ENCODE measurements at places on chromosomes 12 and 14. TPM values are rescaled to one million over a fixed set of nuclear protein-coding genes. Genes with fewer than 3 reads are reported as not detected.

GRCh38 chr12:44003721-44004120, 167.8 kb downstream of the TMEM117 start:
- no peak for DNase-seq

DNA sequence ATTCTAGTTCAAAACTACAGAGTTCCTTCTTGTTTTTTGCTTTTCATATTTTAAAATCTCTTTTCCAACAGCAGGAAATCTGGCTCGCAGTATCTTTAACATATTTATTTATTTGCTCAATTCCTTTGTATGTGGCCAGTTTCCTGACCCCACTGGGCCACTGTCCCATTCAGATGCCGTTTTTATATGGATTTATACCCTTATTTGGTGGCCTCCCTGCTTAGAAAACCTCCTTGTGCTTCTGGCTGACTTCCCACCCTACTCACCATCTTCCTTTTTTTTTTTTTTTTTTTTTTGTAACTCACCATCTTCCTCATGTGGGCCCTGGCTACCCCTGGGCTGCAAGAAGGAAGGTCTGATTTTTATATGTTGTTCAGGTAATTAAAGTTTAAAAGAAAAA, 53.9 kb downstream of the TTLL5 start:
- no peak for DNase-seq

- DNase-seq, result no peak
These were observed 25.3 kb downstream of the LRIG3 start for GRCh38 chr12:58895053-58895452.

DNA sequence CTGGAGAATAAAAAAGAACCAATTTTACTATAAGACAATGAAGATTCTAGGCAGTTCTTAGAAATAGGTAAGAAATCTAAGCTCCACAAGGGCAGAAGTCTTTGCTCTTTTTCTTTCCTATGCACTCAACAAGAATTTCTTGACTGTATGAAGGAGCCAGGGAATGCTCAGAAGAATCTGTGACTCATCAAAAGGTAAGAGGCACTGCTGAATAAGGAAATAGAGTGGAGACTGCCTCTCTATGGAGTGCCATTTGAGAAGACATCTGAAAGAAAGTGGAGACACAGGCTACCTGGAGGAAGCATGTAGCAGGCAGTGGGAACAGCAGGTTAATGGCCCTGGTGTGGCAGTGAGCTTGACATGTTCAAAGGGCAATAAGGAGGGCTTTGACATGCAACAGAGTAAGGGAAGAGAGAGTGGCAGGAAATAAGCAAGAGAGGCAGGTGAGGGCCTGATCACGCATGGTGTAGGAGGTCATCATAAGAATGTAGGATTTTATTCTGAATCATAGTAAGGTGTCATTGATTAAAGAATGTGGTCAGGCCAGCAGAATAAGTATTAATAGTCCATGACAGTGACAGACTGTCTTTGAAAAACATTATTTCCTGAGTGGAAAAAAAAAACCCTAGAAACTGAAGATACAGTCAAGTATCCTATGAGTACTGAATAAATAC, 446.7 kb upstream of the GARIN6 start:
- no peak for DNase-seq

DNA sequence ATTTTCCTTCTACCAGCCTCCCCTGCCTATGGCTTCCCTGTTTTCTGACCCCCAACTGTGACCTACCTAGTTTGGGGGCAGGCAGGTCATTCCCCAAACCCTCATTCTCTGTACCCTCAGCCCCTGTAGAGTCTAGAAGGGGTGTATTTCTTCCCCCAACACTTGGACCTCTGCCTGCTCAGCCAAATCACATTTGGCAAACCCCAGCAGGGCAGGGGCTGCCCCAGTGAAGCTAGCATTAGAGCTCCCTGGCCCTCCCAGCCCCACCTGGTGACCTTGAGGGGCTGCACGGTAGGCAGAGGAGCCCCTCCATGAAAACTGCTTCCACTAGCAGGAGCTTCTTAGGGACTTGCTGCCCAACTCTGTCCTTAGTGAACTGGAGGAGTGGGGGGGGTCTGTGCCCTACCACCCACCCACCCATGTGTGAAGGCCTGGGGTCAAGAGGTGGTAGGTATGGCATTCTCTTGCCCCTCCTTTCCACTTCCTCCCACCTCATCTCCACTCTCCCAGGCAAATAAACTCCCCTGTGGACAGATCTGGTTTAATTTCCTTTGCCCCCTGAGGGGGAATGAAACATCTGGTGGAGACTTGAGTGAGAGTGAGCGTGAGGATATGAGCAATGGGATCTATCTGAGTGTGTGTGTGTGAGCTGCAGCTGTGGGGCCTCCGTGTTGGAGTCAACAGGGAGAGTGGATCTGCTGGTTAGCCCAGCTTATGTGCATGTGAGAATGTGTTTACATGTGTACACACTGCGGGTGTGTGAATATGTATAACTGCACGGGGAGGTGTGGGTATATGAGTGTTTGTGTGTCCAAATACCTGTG, 1.6 kb downstream of the NXPH4 start:
- DNase-seq, result no peak

DNA sequence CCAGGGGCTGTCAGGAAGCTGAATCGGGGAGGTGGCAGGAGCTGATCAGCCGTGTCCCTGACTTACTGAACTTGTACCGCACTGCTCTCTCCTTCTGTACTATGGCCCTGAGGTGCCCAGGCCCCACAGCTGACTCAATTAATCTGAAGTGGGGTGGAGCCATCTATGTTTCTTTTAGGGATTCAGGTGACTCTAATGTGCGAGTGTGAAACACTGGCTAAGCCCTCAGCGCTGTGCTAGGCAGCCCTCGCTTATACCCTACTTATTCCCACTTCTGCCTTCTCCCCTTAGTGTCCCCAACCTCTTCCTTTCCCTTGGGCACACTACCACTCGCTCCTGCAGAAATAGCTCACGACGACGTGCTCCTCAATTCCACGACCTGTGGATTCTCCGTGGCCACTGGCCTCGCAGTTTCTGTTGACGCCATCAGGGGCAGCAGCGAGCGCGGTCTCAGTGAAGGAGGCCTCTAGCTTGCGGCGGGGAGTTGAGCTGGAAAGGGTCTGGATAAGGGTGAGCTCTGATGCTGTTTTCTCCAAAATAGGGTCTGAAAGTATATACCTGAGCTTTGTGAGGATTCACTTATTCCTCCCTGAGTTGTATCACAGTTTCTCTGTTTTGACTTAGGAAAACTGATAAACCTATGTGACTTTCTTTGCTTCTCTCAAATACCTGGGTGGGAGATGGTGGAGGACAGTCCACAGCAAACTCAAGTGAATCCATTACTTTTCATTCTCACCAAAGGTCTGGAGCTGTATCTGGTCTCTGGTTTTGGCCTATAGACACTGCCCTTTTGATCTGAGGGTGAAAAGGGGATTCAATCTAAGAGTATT, 167.6 kb downstream of the SLC41A2 start:
- DNase-seq, result peak; percentile 63

- DNase-seq, result no peak
These were observed 251.5 kb downstream of the ZFP36L1 start for GRCh38 chr14:68541178-68541896.

- no peak for DNase-seq
These were observed 244.8 kb downstream of the DACT1 start for GRCh38 chr14:58882577-58883018.

- DNase-seq, result no peak
These were observed 12.7 kb upstream of the NOXRED1 start for GRCh38 chr14:77436042-77436441.

DNA sequence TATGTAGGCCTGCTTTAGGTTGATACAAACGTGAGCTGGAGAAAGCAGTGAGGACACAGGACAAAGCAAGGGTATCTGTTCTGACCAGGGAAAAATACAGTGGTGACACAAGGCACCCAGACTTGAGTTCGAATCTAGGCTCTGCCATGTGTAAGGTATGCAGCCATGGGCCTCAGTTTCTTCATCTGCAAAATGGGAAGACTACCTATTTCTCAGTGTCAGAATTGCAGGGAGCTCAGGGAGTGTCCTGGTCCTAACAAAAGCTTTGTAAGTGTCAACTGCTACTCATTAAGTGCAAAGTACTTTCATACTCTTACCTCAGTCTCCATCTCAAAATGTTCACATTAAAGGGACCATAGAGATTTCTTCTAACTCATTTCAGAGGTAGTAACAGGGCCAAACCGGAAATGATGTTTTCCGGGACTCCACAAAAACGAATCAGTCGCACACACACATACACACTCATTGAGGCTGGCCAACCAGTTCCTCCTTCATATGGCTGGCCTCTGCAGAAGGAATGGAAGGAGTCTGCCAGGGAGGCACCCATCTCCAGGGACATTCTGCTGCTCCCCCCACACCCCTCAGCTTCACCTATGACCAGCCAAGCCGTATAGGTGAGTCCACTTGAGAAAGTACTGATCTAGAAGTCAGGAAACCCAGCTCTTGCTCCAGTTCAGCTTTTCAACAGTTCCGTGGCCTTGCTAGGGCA, 7.8 kb downstream of the CTDSP2 start:
- no peak for DNase-seq

- no peak for DNase-seq
These were observed 23.2 kb downstream of the AMDHD1 start for GRCh38 chr12:95966287-95966870.

GRCh38 chr14:34015383-34015782, 64.5 kb upstream of the EGLN3 start:
- DNase-seq, result no peak

GRCh38 chr14:49959822-49960408, 67.0 kb downstream of the ARF6 start:
- no peak for DNase-seq

Gene INHBC
- not detected for total RNA-seq

Gene LALBA
- total RNA-seq, result not detected

Gene CLEC1A
- total RNA-seq, result 4.6 TPM

Gene AGAP2
- 3.2 TPM for total RNA-seq

Gene EML1
- total RNA-seq, result 24.6 TPM

Gene RNF212B
- total RNA-seq, result not detected

Gene SERPINA3
- total RNA-seq, result 232 TPM

All from left cardiac atrium (tissue), 4 donors.